ENCODE measurements at places on chromosomes 2 and 18. TPM values are rescaled to one million over a fixed set of nuclear protein-coding genes. Genes with fewer than 3 reads are reported as not detected.

The SH3BP4 gene
- total RNA-seq, result 8.3 TPM

The CAPG gene
- 6.1 TPM for total RNA-seq

- no peak for DNase-seq
Observed at GRCh38 chr2:234204480-234204879, 154.0 kb downstream of the SPP2 start.

The CHPF gene
- 93.1 TPM for total RNA-seq

GRCh38 chr2:30990671-30991070 is 147.6 kb downstream of the GALNT14 start:
- DNase-seq, result no peak

The SIX3 gene
- not detected for total RNA-seq

DNA sequence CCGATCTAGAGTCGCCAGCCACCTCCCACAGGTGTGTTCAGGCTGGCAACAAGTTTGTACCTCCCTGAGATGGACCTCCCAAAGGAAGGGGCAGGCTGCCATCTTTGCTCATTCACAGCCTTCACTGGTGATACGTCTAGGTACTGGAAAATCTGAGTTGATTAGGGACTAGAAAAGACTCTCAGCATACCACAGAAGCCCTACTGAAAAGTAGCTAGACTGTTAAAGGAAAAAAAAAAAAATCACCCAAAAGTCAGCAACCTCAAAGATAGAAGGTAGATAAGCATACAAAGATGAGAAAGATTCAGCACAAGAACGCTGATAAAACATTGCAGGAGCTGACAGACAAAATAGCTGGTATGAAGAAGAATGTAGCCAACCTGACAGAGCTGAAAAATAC is 128.6 kb upstream of the WDR75 start:
- no peak for DNase-seq

- no peak for DNase-seq
Observed at GRCh38 chr2:101655702-101656422, 41.6 kb upstream of the MAP4K4 start.

GRCh38 chr18:35142275-35142615 is 98.6 kb upstream of the ZNF397 start:
- no peak for DNase-seq

The AMER3 gene
- total RNA-seq, result not detected

GRCh38 chr2:241417626-241418025 is 61.5 kb downstream of the FARP2 start:
- DNase-seq, result no peak

The RPRM gene
- not detected for total RNA-seq

- no peak for DNase-seq
Observed at GRCh38 chr2:218331745-218332144, 24.9 kb upstream of the CATIP start.

The SLC11A1 gene
- total RNA-seq, result 4.5 TPM

The C2orf66 gene
- total RNA-seq, result not detected

The ARHGEF33 gene
- 0.10 TPM for total RNA-seq

DNA sequence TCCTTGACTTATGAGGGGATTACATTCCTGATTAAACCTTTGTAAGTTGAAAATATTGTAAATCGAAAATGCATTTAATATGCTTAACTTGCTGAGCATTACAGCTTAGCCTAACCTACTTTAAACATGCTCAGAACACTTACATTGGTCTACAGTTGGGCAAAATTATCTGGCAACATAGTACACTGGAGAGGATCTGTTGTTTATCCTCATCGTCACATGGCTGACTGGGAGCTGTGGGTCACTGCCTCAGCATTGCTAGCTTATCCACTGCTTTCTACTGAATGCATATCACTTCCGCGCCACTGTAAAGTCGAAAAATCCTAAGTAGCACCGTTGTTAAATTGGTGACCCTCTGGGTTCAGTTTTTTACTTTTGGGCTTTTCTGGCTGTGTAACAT is 13.7 kb downstream of the PMS1 start:
- DNase-seq, result no peak

The BOLL gene
- not detected for total RNA-seq

DNA sequence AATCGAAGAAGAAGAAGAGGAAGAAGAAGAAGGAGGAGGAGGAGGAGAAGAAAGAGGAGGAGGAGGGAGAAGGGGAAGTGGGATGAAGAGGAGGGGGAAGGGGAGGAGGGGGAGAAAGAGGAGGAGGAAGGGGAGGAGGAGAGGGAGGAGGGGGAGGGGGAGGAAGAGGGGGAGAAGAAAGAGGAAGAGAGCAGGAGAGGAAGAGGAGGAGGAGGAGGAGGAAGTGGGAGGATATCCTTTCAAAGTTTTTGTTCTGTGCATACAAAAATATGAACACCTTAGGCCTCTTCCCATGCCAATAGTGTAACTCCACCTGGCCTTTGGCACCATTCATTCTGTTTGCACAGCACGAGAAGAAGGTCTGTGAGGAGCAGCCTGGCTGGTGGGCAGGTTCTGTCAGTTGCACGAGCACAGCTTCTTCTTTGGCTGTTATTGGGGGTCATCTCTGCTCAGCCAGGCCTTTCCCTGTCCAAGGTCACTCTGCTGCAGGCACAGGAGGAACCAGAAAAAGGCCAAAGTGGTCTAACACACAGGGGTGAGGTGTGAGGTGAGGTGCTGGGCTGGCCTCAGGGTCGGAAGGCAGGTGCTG is 25.8 kb upstream of the PLB1 start:
- no peak for DNase-seq

GRCh38 chr2:131032393-131032836 is 60.8 kb downstream of the FAM168B start:
- no peak for DNase-seq

The SERPINB13 gene
- total RNA-seq, result not detected

DNA sequence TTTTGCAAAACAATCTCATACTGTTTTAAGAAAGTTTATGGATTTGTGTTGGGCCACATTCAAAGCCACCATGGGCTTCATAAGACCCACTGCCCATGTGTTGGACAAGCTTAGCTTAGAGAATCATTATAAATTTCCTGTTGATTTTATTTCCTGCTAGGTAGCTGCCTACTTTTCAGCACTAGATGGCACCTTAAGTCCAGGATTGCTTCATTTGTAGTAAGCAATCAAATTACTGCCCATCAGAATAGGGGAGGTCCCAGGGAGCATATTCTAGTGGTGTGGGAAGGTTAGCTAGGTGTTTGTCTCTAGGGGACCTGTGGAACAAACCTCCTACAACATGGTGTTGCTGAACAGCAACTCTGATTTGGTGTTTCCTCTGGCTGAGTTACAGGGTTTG is 11.0 kb upstream of the DCDC2C start:
- DNase-seq, result no peak

The IL1B gene
- total RNA-seq, result 0.37 TPM

DNA sequence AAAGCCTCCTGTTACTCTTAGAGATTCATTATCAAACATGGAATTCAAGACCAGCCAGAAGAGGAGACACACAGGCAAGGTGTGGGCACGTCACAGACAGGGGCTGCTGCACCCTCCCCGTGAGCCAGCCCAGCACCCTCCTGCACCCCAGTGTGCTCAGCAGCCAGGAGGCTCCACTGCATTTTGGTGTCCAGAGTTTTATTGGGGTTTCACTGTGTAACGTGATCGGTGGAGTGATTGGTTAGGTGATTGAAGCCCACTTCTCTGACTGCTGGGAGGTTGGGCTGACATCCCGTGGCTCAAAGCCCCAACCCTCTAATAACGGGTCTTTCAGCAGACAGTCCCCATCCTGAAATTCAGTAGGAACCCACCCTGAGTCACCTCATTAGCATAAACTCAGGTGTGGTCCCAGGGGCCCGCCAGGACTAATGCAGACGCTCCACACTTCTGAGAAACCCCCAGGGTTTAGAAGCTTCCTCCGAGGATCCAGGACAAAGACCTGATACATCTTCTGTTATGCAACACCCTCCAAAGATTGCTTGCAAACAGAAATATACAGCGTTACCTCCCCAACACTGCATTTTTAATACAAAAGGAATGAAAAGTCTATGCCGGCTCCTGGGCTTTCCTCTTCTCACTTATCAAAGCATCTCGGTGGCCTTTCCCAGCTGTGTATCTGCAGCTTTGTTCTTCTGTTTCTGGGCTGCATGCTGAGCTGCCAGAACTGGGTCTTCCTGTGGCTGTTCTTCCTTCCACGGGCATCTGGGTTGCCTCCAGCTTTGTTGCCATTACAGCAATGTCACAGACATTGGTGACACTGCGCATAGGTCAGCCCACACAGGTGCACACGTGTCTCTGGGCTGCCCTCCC is 43.7 kb upstream of the SNED1 start:
- no peak for DNase-seq

The MDH1B gene
- 1.0 TPM for total RNA-seq

DNA sequence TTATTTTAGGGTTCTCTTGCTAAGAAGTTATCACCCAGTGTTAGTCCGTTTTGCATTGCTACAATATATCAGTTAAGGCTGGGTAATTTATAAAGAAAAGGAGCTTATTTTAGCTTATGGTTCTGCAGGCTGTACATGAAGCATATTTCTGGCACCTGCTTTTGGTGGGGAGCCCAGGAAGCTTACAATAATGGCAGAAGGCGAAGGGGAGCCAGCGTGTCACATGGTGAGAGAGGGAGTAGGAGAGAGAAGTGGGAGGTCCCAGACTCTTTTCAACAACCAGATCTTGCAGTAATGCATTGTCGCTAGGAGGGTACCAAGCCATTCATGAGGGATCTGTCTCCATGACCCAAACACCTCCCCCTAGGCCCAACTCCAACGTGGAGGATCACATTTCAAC is 688.8 kb upstream of the PIK3C3 start:
- no peak for DNase-seq

The LRATD1 gene
- 1.7 TPM for total RNA-seq

The TYMS gene
- 3.8 TPM for total RNA-seq

- no peak for DNase-seq
Observed at GRCh38 chr2:32478889-32479620, 122.2 kb downstream of the BIRC6 start.

The DYNC2LI1 gene
- total RNA-seq, result 8.1 TPM

DNA sequence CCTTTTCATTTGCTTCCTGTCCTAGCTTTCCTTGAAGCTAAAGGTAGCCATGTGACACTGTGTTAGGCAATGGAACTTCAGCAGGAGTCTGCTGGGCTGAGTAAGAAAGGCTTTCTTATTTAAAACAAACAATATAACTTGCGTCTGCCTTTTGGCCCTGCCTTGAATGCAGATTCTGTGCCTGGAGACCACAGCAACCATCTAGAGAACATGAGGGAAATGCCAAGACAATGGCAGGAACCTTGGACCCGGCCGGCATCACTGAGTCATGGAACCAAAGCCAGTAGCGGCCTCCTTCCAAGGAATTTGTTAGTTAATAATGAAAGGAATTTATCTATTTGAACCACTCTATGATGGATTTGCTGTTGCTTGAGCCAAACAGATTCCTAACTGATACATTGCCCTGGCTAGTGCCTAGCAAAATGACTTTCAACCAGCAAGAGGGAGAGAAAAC is 207.5 kb upstream of the EPHA4 start:
- no peak for DNase-seq

The FAP gene
- total RNA-seq, result 1.3 TPM

GRCh38 chr18:3097082-3097481 is 84.1 kb upstream of the LPIN2 start:
- DNase-seq, result no peak

The UXS1 gene
- total RNA-seq, result 21.7 TPM

DNA sequence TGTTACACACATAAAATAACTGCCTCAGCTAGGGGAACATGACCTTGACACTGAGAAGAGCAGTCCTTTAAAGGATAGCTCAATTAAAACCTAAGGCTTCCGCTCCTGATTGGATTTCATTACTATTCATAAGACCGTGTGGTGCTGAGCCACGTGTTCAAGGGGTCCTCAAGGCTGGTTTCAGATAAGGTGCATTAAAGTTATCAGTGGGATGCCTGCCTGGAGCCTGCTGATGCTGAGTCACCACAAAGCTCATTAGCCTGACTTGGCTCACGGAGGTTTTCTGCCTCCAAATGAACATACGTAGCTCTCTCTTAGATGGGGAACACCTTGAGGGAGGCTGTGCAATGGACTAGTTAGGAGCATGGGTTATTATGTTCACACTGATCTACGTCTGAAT is 518.9 kb downstream of the TDRD15 start:
- no peak for DNase-seq

DNA sequence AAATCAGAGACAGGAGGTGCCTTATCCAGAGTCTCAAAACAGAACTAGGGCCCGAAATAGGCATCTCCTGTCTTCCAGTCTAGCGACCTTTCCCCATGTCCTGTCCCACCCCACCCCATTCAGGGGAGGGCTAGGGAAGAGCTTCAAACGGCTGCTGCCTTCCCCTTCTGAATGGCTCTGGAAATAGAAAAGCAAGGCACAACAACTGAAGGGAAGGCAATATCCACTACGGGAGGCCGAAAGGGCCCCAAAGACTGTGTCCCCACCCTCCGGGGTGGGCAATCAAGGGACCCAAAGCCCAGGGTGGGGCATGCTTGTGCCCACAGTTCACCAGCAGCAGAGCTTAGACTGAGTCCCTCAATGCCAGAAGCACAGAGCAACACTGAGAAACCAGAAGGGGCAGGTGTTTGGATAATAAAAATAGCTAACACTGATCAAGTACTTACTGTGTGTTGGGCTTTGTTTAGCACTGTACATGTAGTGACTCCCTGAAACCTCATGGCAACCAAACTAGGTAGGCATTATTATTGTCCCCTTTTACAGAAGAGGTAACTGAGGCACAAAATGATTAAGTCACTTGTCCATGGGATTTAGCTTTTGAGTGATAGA is 38.5 kb downstream of the CYRIA start:
- no peak for DNase-seq

DNA sequence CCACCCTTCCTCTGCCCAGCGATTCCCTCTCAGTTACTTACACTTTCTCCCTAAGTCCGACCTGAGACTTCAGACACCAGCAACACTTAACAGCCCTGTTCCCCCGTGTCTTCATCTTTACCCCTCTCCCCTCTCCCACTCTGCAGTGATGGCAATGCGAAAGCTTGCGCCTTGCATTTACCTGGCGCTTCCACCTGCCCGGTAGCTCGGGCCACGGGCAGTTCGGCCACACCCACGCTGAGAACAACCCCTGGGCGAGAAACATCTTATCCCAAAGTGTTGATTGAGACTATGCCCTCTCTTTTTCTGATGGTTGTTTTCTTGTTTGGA is 558 bp downstream of the DNAJC10 start:
- no peak for DNase-seq

- no peak for DNase-seq
Observed at GRCh38 chr2:231515603-231516002, 14.6 kb downstream of the NMUR1 start.

GRCh38 chr2:222535477-222535876 is 111.1 kb downstream of the SGPP2 start:
- no peak for DNase-seq
